ENCODE measurements at places on chromosomes 13 and 19.
A peak's percentile ranks its signal among the peaks of the same experiment; 100 is the strongest.

DNA sequence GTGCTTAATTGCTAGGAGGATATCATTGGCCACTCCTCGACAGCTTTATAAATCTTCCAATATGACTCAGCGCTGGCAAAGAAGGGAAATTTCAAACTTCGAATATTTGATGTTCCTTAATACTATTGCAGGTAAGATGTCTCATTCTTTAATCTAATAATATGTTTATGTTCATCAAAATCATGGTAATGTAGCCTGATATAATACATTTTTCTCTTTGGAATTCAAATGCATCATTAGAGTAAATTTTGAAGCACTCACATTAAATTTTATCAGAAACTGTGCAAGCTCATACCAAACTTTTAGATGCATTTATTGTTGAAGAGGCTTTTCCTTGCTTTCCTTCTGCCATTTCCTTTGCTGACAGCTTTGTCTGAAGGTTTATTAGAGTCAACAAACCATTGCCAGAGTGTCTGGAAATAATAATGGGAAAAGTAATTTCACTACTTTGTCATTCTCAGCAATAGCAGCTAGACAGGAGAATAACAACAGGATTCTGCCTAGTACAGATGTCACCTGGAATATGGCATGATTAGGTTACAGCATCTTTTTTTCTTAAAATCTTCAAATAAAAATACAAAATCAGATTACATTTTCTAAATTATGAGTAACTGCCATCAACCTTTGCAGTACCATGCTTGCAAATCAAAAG lies 78.6 kb upstream of the MAB21L1 start:
- DNase-seq: no peak

- no peak for DNase-seq
Measured at GRCh38 chr13:41370736-41371135, 59.7 kb downstream of the NAA16 start.

- peak; percentile 1 for DNase-seq
Measured at GRCh38 chr13:85597790-85598500, 201.3 kb downstream of the SLITRK6 start.

GRCh38 chr13:25281193-25281934 lies 5.9 kb downstream of the MTMR6 start:
- DNase-seq: no peak

DNA sequence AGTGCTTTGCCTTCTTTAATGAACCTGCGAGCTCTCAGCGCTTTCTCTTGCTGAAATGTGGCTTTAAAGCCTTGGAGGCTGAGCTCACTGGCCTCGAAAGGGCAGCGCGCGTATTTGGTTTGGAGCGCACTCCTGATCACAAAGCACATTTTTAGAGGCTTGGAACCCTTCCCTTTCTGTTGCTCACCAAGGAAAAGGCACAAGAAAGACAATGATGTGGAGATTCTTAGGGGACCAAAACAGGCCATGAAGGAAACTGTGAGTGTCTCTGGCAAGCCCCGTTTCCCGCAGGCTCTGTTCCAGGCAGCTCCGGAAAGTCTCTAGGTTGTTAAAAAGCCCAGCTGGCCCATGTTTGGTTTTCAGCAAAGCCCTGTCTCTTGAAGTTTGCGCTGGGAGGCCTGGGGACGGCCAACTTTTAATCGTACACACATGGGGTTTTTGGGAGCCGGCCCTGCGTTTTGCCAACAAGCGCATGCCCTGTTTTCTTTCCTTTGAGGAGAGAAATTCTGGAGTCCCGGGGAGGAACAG lies 9.4 kb upstream of the SPC24 start:
- peak; percentile 92 for DNase-seq

DNA sequence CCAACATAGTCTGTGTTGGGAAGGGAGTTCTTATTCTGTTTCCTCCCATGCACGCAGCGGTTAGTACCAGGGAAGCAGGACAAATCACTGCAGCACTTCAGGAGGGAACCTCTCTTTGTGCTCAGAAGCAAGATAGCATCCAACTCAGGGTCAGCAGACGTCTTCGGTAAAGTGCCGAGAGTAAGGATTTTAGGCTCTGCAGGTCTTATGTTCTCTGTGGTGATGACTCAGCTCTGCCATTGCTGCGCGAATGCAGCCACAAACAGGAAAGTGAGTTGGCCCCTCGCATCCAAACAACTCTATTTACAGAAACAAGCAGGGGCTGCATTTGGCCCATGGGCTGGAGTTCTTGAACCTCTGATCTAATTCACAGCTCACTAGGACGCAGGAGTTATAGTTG lies 122.1 kb upstream of the SPATA13 start:
- DNase-seq: no peak

DNA sequence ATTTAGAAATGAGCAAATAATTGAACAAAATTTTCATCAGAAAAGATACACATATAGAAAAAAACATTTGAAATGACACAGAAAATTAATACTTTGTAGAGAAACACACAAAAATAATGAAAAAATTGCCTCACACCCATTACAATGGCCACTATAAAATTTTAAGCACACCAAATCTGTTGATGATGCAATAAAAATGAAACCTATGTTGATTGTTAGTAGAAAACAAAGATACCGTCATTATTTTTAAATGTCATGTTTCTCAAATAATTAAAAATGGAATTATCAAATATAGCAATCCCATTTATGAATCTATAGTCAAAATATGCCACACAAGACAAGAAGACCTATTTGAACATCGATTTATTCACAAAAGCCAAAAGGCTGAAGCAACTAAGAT lies 90.5 kb downstream of the ZNF708 start:
- DNase-seq: no peak

DNA sequence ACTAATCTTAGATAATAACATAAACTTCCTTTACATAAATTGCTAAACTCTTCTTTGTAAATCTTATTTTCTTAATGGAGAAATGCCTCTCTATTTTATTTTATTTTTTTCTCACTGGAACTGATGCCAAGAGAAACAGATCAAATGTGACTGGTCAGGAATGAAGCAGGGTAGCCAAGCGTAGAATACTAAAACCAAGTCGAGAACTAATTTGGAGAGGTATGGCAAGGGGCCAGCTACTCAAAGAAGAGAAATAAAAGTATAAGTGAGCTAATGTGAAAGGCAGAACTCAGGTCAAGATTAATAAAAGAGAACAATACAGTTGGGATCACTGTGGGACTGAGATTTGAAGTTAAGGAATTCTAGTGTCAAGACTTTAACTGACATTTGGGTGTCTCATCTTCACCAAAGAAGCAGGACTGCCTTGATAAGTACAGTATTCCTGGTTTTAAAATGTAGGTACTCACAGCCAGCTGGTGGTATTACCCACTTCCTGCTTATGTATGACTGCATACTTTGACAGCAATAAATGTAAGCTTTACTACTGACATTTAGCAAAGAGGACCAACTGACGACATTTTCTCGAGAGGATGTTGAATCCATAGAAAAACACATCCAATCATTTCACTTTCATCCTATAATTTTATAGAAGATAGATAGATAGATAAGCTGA lies 1192.2 kb downstream of the EFNB2 start:
- DNase-seq: peak; percentile 27

DNA sequence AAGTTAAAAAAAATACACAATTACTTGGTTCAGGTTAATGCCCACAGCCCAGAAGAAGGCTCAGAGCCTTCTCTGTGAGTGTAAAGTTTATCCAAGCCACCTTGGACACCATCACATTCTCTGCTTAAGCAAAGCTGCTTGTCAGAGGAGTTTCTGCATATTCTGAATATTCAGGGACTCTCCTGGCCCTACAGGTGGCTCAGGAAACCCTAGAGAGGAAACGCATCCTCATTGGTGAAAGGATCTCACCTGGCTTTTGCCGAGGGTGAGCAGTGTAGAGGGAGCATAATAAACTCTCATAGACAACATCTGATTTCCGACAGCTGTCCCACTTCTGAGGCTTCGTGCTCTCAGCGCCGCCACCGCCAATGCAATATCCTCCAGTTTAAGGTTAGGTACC lies 239.9 kb upstream of the TSHZ3 start:
- DNase-seq: no peak

- DNase-seq: no peak
Measured at GRCh38 chr13:114146173-114146572, 13.8 kb upstream of the RASA3 start.

- DNase-seq: no peak
Measured at GRCh38 chr13:75136151-75136550, 345.8 kb downstream of the TBC1D4 start.

- no peak for DNase-seq
Measured at GRCh38 chr19:41912899-41913537, 15.2 kb downstream of the ERFL start.

DNA sequence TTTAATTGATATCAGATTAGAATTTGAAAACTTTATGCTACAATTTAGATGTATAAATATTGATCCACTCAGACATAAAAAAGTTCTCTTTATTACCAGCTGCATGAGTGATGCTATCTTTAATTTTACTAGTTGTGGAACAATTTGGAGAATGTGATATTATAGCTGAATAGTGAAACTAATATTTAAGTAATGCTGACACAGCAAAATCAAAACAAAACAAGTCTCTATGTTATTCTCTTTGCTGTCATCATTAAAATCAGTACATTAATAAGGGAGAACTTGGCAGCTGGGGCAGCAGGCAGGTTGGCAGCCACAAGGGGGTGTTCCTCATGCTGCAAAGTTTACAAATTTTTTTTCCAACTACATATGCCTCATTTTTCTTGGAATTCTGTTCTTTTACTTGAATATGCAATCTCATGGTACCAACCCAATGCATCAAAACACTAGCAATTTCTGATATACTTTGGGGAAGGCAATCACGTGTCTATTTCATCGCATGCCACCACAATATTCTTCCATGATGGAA lies 585.3 kb downstream of the FGF9 start:
- no peak for DNase-seq

DNA sequence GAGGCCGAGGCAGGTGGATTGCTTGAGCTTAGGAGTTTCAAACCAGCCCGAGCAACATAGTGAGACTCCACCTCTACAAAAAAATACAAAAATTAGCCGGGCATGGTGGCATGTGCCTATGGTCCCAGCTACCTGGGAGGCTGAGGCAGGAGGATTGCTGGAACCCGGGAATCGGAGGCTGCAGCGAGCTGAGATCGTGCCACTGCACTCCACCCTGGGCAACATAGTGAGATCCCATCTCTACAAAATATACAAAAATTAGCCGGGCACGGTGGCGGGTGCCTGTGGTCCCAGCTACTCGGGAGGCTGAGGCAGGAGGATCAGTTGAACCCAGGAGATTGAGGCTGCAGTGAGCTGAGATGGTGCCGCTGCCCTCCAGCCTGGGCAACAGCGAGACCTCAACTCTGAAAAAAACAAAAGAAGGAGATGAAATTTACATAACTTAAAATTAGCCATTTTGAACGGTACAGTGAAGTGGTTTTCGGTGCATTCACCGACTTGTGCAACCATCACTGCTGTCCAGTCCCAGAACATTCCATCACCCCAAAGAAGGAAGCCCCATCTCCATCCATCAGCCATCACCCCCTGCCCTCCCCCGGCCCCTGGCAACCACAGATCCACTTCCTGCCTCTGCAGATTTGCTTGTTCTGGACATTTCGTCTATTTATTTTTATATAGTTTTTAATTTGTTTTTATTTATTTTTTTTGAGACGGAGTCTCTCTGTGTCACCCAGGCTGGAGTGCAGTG lies 1.6 kb upstream of the AZU1 start:
- no peak for DNase-seq

DNA sequence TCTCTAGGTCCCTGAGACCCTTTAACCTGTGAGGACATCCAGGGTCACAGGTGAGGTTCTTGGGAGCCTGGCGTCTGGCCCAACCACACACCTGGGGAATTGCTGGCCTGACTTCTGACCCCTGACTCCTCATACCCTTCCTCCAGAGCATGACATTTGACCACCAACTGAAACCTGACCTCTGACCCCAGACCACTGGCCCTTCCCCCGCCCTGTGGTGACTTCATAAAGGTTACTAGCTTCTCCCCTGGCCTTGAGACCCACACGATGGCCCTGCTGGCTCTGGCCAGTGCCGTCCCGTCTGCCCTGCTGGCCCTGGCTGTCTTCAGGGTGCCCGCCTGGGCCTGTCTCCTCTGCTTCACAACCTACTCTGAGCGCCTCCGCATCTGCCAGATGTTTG lies at the start of gene SPACA6:
Gene SPACA6, plus strand, starts transcription at position 71 of the 400 bp plus-strand sequence. Its CDS starts 197 bp downstream, at position 268.
- DNase-seq: no peak

DNA sequence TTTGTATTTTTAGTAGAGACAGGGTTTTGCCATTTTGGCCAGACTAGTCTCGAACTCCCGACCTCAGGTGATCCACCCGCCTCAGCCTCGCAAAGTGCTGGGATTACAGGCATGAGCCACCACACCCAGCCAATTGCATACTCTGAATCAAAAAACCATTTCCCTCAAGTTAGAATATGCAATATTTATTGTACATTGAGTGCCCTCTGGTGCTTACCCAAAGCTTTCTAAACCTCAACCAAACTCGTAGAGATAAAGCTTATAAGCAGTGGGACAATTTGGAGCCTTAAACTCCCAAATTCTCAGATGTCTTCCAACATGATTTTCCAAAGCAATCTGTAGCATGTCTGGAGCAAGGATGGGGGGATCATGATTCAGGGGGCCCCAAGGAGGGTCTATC lies 22.4 kb downstream of the RFXAP start:
- no peak for DNase-seq

GRCh38 chr19:54096617-54097106 lies 3.9 kb downstream of the OSCAR start:
- DNase-seq: peak; percentile 20

DNA sequence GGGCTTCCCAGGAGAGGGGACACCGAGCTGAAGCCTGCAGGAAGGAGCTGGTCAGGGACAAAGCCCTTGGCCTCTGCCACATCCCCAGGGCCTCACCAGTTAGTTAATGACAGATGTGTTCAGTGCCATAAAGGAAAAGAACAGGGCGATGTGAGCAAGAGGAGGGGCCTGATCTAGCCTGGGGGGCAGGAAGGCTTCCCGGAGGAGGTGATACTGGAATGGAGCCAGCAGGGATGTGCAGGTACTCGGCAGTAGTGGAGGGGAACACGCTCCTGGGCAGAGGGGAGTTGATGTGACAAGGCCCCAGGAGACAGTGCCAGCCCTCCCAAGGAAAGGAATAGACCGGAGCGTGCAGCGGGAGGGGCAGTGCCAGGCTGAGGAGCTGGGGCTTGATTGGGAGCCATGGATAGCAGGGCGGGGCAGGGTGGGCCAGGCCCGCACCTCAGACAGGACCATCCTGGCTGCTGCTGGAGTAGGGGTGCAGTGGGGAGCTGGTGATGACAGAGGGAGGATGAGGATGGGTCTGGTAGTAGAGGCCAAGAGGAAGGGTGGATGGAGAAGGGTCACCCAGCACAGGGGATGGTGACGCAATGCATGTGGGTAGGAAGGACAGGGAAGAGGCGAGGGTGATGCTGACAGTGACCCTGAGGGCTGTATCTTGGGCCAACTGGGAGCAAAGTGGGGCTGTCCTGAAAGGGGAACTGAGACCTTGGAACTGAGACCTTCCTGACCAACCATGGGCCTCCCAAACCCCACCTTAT lies 4.1 kb downstream of the C19orf33 start:
- DNase-seq: no peak

- no peak for DNase-seq
Measured at GRCh38 chr13:85366759-85367417, 432.3 kb downstream of the SLITRK6 start.

- no peak for DNase-seq
Measured at GRCh38 chr13:33004511-33004910, 11.7 kb upstream of the KL start.

GRCh38 chr13:107031716-107032115 lies 463.8 kb upstream of the ARGLU1 start:
- DNase-seq: no peak

- DNase-seq: no peak
Measured at GRCh38 chr19:49340069-49340864, 5.1 kb downstream of the CD37 start.

- no peak for DNase-seq
Measured at GRCh38 chr13:34750078-34750931, 191.8 kb upstream of the NBEA start.

Data from fibroblast of the conjunctiva (primary cell).